ENCODE measurements at places on chromosomes 5 and 9.

DNA sequence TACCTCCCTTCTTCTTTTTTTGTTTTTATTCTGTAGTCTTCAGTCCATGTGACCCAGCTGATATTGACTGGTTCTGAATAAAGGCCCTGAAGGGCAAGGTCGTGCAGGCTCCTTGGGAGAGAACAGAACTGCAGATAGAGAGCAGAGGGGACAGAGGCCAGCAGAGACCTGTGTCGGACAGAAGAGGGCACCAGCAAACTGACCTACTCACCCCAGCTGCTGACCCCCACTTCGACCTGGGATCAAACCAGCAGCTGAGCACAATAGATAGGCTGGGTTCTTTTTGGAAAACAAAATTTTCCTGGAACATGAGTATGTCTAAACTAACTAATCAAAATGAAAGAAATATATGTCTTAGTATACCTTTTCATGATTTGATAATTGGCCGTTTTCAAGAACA, 695.1 kb downstream of the NR2F1-AS1 start:
- DNase-seq = peak; percentile 74

DNA sequence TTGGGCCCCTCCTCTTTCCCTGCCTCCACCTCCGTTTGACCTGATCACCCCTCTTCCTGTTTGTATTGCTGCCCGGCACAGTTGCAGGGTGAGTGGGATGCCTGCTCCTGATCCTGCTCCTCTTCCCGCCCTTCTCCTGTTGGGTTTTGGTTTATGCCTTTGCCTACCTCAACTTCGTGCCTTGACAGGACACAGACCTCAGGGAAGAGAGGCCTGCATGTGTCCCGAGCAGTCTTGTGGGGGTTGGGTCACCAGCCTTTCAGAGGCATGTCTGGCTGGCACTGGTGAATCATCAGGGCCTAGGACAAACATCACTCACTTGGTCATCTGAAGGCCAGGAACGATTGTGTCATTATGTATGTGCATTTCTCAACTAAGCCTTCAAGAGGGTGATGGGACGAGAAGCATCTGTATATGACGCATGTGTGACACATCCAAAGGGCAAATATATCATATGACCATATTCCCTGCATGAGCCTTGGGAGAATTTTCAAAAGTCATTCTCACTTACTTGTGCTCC, 56.9 kb downstream of the NPR3 start:
- peak; percentile 83 for DNase-seq

DNA sequence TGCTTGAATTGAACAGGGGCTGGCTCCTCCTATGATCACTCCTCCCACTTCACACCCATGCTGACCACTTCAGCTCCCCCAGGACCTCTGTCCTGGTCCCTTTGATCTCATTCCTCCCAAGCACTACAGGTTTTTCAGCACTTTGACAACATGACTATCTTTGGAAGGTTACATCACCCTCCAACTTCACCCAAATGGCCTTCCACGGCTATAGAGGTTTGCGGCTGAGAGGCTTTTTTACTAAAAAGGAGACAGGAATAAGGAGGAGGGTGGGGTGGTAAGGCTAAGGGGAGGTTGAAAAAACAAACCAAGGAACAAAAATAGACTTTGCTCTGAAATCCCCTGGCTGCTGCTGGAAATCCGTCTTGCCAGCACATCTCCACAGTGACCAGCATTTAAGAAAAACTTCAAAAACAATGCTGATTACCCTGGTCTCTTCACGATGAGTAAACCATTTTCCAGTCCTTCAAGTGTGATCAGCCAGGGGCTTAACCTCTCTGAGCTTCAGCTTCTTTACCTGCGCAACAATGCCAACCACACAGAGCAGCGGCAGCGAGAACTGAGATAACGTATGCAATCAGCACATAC, 102.7 kb downstream of the DPYSL3 start:
- DNase-seq = no peak

- DNase-seq = peak; percentile 44
Measured at GRCh38 chr9:38339087-38339486, 53.4 kb upstream of the ALDH1B1 start.

DNA sequence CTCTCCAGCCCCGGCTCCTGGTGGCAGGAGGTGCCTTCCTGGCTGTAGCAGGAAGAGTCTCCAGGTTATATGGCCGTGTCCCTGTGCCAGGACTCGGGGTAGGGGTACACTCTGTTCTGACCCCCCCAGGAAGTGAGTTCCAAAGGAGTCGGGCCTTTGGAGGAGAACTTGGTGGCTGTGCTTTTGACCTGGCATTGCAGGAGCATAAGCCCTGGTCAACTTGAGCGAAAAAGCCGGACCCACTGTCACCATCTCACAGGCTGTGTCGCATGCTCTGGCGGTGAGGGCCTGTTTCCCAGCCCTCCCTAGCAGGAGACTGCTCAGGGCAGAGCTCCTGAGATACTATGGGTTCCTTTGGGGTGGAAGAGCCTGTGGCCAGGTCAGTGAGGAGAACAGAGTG, 36.0 kb downstream of the GADD45G start:
- DNase-seq = no peak

DNA sequence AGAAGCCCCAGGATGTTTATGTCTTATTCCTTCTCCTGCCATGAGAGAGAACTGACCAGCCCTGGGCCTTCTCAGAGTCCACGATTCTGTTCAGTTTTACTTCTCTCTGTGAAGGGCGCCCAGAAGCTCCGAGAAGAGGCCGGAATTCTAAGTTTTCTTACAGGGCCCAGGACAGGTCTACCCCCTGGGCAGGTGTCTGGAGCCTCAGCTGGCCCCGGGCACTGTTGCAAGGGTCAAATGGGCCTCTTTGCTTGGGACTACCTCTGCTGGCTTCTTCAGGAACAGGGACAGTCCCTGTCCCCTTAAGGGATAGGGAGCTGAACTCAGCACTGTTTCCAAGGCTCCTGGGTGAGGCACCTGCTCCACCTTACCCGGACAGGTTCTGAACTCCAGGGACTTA, 55.0 kb downstream of the RASGEF1C start:
- no peak for DNase-seq

DNA sequence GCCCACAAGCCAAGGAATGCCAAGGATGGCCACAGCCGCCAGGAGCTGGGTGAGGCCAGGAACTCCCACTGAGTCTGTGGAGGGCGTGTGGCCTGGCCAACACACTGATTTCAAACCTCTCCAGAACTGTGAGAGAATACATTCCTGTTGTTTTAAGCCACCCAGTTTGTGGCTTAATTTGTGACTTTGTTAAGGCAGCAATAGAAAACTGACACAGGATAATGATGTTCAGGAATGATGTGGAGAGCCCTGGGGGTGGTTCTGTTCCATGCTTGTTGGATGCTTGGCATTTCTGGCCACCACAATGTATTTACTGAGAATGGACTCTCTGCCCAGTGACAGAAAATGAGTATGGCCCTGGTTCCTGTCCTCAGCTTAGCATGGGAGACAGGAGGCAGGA, 82.8 kb downstream of the DAP start:
- peak; percentile 67 for DNase-seq

DNA sequence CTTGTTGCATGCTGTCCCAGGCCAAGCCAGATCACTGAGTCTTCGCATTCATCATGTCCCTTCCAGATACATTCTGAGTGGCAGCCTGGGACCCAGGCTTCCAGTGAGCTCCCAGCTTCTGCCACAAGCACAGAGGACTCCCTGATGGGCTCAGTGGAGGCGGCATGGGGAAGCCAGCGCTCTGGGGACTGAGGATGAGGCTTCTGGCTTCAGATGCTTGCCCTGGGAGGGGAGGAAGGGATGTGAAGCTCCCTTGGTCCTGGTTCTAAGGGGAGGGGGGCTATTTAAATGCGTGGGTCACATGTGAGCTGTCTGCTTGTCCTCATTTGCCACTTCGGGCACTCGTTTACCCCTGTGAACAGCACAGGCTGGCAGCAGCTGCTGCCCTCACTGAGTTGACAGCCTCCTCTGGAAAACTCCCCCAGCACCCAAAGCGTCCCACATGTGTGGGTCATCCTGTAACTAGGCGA, 174.0 kb downstream of the NR3C1 start:
- DNase-seq = no peak

GRCh38 chr9:134283111-134283515, 43.1 kb upstream of the RXRA start:
- DNase-seq = no peak

DNA sequence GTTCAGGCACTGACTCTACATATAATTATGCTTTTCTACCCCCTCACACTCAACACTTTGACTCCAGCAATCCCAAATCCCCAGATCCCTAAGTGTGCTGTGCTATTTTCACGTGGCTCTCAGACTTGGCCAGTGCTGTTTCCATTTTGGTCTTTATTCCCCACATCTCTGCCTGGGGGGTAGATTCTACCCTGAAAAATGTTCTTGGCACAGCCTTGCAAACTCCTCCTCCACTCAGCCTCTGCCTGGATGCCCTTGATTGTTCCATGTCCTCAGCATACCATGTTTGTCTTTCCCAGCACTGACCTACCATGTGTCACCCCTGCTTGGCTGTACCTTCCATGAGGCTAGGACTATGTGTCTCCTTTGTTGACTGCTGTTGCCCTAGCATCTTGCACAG, 43.0 kb downstream of the FXN start:
- DNase-seq = peak; percentile 32

DNA sequence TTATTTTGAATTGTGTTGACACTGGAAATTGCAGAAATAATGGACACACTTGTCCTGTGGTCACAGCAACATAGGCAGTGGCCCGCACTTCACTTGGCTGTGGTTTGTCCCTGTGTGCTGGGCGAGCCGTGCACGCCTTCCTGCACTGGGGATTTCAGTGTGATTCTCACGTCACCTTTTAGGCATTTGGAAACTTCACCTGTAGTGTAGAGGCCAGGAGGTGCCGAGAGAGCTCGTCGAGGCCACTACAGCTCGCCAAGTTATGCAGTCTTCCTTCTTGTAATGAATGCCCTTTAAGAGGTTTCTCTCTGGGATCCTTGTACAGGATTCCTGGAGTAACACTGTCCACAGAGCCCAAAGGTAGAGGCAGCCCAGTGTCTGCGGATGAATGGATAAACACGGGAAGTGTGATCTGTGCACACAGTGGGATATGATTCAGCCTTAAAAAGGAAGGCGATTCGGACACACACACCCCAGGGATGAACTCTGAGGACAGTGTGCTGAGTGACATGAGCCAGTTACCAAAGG, 14.7 kb downstream of the TRAF2 start:
- DNase-seq = no peak

- DNase-seq = no peak
Measured at GRCh38 chr9:136083558-136084062, 11.5 kb downstream of the NACC2 start.

Data from islet precursor cell (in vitro differentiated cells).